Heart left ventricle (tissue), 16 donors: ENCODE measurements at places on chromosomes 12 and 14.
A peak's percentile ranks its signal among the peaks of the same experiment; 100 is the strongest.

GRCh38 chr14:29759521-29760340 lies 167.9 kb downstream of the PRKD1 start:
- DNase-seq = no peak

DNA sequence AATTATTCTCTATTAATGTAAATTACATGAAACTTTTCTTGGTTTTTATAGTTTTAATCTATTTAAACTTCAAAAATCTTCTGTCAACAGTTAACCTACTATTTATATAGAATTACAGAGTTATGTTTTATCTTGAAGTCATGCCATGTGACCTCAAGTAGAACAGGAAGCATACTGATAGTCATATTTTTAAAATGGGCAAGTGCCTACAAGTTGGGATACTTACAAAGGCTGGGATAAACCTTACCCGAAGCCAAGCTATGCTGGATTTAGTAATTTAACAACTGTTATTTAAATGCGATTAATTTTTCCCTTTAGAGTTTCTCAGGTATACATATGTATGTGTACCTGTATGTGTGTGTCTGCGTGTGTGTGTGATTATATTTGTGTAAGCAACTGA lies 266.9 kb downstream of the RASSF9 start:
- no peak for DNase-seq

DNA sequence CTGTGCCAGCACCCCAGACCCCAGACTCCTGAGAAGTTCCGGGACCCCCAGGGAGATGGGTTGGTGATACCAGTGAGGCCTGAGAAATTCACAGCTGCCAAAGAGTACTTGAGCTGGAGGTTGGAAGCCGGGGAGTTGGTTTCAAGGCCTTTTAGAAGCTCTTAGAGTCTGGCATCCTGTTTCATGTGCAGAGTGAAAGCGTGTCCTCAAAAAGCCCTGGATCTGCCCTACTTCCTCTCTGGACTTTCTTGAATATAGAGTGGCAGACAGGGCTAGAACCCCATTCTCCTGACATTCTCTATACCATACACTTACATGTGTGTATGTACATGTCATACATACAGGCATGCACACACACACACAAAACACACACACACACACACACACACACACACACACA lies 31.3 kb upstream of the PPM1A start:
- DNase-seq = no peak

- no peak for DNase-seq
Measured at GRCh38 chr12:39467432-39467870, 24.5 kb upstream of the KIF21A start.

DNA sequence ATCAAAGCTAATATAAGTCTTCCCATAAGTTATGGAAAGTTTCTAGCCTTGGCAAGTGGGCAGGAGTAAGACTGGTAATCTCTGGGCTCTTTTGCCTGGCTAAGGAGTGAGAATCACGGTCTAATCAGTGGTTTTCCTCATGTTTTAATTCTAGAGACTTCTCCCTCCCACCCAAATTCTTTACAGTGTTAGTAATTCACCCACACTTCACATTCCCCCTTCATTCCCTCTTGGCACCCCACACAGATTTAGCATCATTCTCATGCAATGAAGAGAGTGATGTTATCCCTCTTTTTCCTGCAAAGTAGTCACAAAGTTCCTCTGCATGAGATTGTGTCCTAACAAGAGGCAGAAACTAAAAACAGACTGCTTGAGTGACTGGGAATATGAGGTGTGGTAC lies 28.6 kb upstream of the CACNA2D4 start:
- DNase-seq = no peak

GRCh38 chr14:71116568-71117122 lies 209.4 kb downstream of the PCNX1 start:
- DNase-seq = no peak

GRCh38 chr14:66649498-66649897 lies 141.6 kb downstream of the GPHN start:
- DNase-seq = no peak

DNA sequence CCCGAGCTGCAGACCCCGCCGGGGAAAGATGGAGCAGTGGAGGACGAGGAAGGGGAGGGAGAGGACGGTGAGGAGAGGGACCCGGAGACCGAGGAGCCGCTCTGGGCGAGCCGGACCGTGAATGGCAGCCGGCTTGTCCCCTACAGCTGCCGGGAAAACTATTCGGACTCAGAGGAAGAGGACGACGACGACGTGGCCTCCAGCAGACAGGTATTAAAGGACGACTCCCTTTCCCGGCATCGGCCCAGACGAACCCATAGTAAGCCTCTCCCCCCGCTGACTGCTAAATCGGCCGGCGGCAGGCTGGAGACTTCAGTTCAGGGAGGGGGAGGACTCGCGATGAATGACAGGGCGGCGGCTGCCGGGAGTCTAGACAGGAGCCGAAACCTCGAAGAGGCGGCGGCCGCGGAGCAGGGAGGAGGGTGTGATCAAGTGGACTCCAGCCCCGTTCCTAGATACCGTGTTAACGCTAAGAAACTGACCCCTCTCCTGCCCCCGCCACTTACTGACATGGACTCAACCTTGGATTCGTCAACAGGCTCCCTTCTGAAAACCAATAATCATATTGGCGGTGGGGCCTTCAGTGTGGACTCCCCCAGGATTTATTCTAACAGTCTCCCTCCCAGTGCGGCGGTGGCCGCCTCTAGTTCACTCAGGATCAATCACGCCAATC lies 962 bp downstream of the LEMD3 start:
- DNase-seq = peak; percentile 64

DNA sequence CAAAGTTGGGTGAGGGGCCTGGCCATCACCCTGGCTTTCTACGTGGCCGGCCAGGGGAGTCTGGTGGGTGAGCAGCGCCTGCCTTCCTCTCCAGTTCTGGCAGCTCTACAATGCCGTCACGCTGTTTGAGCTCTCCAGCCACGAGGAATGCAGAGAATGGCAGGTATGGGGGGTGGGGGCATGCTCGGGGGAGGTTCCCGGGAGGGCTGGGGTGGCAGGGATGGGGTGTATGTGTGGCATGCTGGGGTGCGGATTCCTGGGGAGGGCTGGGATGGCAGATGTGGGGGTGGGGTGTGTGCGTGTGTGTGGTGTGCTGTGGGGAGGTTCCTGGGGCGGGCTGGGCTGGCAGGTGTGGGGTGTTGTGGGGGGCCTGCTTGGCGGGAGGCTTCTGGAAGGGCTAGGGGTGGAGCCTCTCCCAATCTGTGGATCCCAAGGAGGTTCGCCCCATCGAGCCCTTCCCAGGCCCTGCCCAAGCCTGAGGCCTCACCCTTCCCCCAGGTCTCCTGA lies 18.5 kb downstream of the RHOF start:
- no peak for DNase-seq

GRCh38 chr14:105384041-105384557 lies 14.2 kb upstream of the TEX22 start:
- DNase-seq = peak; percentile 58

- no peak for DNase-seq
Measured at GRCh38 chr12:57000393-57000792, 6.0 kb downstream of the ZBTB39 start.

- DNase-seq = no peak
Measured at GRCh38 chr12:51321882-51322281, 2.1 kb downstream of the BIN2 start.

DNA sequence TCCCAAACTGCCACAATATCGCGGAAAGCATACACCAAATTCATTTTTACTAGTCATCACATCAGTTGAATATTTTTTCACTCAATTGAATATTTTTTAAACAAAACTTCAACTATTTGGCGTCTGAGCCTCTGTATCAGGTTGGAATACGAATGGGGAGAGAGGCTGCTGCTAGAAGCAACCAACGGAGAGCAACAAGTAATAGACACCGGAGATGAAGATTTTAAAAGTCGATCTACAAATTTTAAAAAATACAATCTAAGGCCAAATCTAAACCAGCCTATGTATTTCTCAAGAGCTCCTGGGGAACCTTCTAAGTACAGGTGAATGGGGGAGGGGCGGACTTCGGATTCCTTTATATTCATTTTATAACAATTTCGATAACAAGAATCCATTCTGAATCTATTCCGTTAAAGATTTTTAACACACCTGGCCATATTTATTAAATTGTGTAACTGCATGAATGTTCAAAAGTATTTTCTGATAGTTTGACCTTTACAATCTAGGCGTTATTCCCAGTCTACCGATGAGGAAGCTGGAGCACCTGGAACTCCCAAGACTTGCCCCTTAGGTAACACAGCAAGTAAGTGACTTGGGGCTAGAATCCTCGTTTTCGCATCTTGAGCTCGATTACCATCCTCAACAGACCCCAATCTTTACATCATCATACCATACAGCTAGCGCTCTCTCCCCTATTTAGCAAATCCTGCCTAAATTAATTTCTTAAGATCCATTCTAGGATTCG lies 1.2 kb downstream of the GNPNAT1 start:
- DNase-seq = no peak

- no peak for DNase-seq
Measured at GRCh38 chr12:48999371-49000131, at the start of gene DDN. Gene DDN (minus strand): TSS chr12:48999375. CDS start chr12:48999287, 88 bp downstream.

DNA sequence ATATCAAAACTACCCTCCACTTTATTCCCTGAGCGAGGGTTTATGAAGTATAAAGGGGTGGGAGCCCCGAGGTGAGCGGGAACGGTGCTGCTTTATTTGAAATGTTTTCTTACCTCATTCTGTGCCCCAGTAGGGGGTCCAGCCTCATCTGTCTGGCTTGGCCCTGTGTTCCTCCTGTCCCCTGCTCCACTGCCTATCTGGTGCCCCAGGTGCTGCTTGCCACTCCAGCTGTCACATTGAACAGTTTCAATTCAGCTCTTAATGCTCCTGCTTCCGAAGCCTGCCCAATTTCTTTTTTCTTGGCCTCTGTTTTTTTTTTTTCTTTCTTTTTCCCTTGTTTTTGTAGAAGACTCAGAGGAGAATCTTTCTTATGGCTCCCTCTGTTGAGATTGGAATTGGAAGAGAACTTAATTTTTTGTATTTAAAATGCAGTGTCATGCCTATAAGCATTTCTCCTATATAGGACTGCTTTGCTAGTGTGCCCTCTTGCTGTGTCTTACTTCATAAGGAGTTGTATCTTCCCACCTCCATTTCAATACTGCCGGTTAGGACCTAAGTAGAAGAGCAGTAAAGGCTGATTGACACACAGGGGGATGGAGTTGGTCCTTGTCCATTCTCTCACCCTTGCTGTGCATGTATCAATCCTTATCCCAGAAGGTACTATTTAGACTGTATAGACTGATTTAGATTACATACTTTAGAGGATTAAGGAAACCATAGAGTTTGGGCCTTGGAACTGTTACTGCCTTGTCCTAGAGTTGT lies 2.3 kb downstream of the ATXN7L3B start:
- no peak for DNase-seq

GRCh38 chr12:19515179-19515578 lies 75.9 kb downstream of the AEBP2 start:
- DNase-seq = no peak

GRCh38 chr14:77848031-77848430 lies 48.1 kb downstream of the ADCK1 start:
- no peak for DNase-seq

DNA sequence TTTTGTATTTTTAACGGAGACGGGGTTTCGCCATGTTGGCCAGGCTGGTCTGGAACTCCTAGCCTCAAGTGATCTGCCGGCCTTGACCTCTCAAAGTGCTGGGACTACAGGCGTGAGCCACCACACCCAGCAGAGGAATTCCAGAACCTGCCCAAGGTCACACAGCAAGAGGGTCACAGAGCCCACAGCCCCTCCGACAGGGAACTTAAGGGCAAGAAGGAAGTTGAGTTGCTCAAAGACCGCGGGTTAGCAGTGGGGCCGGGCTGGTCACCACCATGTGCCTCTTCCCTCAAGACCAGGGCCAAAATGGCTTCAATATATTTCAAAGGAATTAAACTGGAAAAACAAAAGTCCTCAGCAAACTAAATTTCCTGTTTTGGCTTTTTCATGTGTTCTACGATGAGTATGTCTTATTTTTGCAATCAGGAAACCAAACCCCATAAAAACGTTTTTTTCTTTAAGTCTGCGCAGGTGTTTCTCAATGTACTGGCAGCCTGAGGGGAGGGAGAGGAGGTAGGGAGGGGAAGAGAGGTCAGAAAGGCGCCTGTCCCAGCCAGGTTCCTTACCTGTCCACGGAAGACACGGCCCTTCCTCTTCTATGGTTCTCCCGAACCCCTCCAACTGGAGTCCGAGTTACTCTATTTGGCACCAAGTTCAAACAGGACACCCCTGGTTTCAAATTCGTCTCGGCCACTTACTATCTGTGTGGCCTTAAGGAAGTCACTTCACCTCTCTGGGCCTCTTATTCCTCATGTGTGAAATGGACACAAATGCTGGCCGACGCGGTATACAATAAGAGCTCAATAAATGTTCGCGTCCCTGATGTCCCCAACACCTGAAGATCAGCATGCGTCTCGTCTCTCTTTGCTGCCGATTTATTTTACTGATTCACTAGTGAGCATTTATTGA lies 778 bp downstream of the SLC8B1 start:
- peak; percentile 49 for DNase-seq

- peak; percentile 22 for DNase-seq
Measured at GRCh38 chr12:12474931-12475795, 87.5 kb downstream of the DUSP16 start.

- DNase-seq = no peak
Measured at GRCh38 chr14:20247646-20248246, 8.7 kb downstream of the OR11H4 start.

- DNase-seq = no peak
Measured at GRCh38 chr12:18576648-18577047, 161.2 kb downstream of the PLCZ1 start.

- no peak for DNase-seq
Measured at GRCh38 chr12:47822863-47823262, 3.2 kb upstream of the HDAC7 start.

DNA sequence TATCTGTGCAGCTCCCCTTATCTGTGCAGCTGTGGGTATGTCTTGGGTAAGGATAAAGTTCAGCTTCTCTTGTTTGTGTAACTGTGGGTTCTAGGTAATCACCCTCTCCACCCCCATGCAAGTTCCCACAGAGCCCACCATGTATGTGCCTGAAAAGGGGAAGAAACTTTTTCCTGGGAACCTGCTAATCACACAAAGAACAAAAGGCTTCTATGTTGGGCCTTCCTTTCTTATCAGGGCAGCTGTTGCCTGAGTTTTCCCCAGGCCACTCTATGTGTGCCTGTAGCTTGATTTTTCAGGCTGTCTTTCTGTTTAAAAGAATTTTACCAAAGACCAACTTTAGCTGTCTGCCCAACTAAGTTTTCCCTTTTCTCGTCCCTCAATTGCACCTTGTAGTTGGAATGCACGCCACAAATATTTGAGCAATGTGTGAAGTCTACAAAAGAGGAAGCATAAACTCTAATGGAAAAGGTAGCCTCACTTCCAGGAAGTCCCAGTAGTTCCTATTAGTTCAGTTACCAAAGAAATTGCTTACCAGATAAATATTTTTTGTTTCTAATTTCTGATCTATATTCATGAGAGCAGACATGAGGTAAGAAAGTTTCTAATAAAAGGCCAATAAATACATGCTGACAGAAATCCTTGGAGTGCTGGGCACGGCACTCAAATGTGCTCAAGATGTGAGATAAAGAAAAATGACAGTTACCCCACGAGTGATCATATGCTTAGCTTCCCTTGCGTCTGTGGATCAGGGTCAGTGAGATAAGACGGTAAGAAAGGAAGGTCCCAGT lies 2.7 kb upstream of the GALC start:
- DNase-seq = no peak

GRCh38 chr12:70919597-70920035 lies 922 bp downstream of the PTPRR start:
- no peak for DNase-seq
